Left forelimb (tissue), 1 donor: ENCODE measurements at places on chromosomes 3 and 15.

- no peak for DNase-seq
These were observed 361 bp upstream of the LCMT2 start for GRCh38 chr15:43330780-43331087.

DNA sequence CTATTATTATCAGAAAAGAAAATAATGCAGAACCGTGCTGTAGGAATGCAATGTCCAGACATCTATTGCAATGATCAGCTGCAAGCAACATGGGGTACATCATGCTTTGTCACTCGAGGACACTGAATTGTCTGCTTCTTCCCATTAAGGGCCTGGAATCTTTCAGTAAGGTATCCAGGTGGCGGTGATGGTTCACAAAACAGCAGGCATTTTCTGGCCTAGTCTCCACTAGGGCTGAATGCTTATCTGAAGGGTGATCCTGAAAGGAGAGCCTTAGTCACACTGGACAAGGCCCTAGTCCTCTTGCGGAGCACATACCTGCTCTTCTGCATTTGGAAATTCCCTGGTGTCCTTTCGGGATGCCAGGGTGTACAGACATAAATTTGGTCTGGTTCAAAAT, 21.2 kb downstream of the ITPR1 start:
- DNase-seq: no peak

DNA sequence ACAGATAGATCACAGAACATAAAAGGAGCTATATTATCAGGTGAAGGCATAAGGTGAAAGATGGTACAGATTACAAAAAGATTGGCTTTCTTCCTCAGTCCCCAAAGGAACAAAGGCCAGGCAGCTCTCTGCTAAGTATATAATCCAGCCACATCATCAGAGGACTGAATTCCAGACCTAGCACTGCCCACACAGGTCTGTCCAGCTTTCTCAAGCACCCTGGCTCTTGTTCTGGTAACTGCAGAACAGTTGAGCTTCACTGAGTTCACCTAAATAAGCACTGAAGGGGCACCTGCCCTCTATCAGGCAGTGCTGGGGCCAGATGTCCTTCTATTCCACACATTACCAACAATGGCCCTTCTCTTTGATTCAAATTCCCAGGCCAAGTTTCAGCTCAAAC, 6.3 kb downstream of the DUOXA1 start:
- DNase-seq: no peak

DNA sequence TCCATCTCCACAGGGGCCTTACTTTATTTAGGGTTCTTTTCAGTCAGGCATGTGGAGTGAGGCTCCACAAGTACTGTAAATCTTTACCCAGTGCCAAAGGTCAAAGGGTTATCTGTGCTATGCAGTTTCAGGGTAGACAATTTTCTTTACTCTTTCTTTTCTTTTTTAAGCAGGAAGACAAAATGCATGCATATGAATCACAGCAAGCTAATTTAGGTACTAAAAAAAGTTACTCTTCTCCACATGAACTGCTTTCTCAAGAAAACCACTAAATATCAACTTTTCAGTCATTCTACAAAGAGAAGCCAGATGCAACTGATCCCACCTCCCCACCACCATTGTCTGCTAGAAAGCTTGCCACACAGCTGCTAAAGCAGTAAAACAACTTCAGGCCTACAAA, 73.3 kb upstream of the PYGO1 start:
- DNase-seq: no peak

GRCh38 chr3:152219216-152219615, 49.5 kb upstream of the MBNL1 start:
- no peak for DNase-seq

DNA sequence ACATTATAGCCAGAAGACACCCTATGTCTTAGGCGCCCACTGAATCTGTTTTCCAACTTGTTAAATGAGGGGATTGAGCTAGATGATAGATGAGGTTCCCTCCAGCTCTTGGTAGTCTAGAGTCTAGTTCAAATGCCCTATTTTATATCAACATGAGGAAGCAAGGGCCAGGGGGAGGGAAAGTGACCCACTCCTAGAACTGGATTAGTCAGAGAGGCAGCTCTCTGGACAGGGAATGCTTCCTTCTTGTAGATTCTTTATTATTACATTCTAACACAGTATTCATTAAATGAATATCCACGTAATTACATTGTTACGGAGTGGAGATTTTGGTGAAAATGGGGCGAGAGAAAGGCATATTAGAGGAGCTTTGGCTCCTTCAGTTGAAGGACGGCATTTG, 89.5 kb downstream of the RAD18 start:
- DNase-seq: no peak

DNA sequence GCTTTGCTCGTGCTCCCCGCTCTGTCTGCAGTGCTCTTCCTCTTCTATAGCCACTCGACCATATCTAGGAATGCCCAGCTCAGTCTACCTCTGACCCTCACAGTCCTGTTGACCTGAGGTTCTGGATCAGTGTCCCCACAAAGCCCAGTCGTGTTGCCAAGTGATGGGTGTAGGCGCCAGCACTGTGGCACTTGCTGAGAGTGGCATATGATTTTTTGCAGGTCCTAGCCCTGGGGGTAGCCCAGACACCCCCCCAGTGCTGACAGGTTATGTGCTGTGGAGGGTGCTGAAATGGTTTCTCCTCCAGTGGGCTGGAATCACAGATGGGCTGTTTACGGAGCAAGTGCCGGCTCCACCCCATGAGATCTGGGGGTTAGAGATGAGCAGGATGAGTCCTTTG, 32.5 kb downstream of the ACAD9 start:
- no peak for DNase-seq
